ENCODE measurements at places on chromosomes 3 and 15.

GRCh38 chr3:72421126-72421525, 427.1 kb downstream of the SHQ1 start:
- DNase-seq = no peak

DNA sequence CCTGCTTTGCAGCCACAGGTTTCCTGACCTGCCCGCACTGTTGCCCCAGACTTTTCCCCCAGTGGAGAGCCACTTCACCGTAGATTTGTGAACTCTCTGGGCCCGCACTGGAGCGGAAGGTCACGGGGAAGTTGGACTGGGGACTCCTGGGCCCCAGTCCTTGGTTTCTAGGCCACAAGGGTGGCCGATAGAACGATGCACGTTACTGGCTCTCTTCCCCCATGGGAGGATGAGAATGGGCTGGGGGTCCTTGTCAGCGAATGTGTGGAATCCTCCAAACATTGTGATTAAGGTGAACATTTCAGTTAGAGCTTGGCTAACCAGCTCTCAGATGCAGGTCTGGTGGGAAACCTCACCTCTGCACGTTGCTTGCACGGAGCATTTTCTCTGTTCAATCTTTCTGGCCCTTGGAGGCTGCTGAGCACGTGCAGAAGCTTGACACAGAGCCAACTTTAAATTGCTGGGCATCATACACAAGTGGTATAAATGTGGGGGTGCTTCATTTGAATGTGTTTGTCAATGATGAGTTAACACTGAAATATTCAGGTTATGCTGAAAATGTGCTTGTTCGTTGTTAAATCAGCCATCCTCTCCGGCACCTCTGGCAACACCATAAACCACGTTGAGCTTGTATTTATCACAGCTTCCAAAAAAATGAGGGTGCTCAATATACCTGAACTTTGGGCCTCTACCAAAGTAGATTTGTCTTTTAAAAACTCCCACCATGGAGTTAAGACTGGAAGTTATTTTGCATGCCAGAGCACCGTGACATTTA, 976 bp downstream of the DIS3L start:
- no peak for DNase-seq

DNA sequence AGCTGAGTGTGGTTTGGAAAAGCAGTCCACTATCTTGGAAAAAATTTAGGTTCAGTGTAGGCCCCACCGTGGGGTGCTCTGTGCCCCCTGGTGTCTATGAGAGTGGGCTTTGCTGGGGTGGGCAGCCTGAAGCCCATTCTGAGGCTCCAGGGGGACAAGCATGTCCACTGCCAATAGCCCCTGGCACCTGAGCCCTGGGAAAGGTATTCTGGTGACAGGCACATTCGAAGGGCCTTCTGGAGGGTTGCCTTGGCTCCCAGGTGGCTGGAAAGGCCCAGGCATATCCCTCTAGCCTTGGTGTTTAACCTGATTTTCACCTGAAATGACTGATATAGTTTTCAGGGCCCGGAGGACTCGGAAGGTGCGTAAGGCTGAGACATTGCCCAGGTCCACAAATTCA, 36.1 kb downstream of the SCN5A start:
- no peak for DNase-seq

DNA sequence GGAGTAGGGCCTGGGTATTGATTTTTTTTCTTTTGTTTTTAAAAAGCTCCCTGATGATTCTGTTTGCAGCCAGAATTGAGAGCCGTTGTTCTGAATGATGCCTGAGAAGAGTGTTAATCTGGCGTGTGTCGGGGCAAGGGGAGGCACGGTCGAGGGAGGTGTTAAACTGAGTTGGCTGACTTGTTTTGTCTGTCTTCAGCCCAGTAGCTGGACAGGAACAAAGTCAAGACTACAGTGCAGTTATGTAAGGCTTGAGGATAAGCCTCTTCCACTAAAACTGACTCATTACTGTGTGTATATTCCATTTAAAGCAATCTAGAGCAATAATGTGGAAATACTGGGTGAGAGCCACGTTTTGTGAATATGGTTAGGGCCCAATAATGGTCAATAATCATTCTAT, 119.0 kb upstream of the DLG1 start:
- no peak for DNase-seq

DNA sequence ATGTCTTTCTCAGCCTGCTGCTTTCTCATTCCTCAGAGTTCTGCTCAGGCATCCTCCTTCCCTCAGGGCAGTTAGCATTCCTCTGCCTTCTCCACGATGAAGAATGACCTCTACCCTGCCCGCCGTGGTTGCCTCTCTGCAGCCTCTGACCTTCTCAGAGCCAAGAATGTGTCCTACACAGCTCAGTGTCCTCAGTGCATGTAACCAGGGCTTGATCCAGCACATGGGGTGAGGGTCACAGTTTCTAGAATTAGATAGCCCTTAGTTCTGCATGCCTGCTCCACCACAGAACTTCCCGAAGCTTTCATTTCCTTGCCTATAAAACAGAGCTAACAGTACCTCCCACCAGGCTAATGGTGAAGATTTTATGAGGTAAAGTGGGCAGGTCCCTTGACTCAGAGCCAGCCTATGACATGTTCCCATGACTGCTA, 182.1 kb downstream of the CLSTN2 start:
- no peak for DNase-seq

GRCh38 chr3:51715977-51716294, 9.1 kb downstream of the GRM2 start:
- no peak for DNase-seq

DNA sequence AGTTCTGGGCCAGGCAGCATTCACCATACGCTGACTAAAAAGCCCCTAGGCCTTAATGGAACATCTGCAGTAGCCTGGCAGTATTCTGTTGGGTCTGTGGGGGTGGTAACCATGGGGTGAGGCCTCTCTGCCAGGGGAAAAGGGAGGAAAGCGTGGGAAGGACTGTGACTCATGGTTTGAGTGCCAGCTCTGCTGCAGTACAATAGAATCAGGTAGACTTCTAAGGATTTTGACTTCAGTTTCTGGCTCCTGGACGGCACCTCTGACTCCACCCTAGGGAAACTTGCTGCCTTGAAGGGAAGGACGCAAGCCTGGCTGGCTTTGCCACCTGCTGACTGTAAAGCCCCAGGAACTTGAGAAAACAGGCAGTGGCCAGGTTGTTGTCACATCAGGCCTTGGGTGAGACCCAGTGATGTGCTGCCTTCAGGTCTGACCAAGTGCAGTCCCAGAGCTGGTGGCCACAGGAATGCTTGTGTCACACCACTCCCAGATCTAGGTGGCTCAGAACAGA, 148.6 kb downstream of the SUCNR1 start:
- DNase-seq = no peak

DNA sequence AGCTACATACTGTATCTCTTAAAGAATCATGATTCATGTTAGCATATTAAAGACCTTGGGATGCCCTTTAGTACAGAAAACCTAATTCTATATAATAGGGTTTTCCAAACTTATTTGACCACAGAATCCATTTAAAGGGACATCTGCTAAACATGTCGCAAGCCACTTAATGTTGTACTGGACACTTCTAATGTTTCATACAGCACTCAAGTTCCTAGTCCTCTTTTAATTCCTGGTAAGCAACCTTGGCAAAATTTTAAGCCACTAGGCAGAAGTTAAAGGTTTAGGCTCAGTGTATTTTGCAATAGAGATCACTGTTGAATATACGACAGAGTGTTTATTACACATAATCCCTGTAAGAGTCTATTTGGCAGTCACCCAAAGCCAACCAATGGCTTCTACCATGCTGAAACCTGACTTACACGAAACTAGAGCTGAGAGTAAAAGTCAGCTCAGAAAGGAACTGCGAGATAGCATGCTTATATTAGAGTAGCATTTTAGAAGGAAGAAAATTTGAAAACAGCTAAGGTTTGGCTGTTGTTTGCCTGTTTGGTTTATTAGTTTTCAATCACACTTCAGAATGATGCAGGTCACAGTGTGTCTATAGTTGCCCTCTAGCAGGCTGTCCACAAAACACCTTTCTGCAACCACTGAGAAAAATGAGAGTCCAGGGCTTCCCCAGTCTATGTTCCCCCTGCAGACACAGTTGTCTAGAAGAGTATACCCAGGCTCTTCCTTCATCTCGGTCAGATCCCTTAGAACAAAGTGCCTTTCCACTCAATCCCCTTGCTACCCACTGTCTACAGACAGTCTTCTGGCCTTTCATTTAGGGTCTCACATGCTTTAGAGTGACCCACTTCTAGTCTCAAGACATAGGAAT, 104.4 kb downstream of the FMN1 start:
- peak; percentile 1 for DNase-seq

GRCh38 chr3:13564751-13565560, 16.0 kb downstream of the FBLN2 start:
- no peak for DNase-seq

GRCh38 chr15:98954411-98954810, 53.2 kb downstream of the PGPEP1L start:
- DNase-seq = no peak

GRCh38 chr15:25406846-25407245, 32.0 kb downstream of the UBE3A start:
- no peak for DNase-seq

DNA sequence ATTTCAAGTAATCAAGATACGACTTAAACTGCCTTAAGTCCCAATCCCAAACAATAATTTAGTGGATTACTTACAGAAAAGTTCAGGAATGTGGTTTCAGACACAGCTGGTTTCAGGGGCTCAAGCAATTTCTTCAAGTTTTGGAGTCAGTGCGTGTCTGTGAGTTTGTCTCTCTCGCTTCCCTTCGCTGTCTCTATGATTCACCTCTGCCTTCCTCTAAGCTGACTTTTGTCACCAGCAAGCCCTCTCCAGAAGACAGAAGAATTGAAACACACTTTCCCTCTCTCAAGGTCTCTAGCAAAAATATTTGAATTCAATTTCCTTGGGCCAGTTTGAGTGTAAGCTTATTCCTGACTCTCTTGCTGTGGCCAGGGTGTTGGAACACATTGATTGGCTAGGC, 392.4 kb downstream of the EDEM1 start:
- no peak for DNase-seq

GRCh38 chr3:143856252-143856970, 8.1 kb upstream of the SLC9A9 start:
- no peak for DNase-seq

DNA sequence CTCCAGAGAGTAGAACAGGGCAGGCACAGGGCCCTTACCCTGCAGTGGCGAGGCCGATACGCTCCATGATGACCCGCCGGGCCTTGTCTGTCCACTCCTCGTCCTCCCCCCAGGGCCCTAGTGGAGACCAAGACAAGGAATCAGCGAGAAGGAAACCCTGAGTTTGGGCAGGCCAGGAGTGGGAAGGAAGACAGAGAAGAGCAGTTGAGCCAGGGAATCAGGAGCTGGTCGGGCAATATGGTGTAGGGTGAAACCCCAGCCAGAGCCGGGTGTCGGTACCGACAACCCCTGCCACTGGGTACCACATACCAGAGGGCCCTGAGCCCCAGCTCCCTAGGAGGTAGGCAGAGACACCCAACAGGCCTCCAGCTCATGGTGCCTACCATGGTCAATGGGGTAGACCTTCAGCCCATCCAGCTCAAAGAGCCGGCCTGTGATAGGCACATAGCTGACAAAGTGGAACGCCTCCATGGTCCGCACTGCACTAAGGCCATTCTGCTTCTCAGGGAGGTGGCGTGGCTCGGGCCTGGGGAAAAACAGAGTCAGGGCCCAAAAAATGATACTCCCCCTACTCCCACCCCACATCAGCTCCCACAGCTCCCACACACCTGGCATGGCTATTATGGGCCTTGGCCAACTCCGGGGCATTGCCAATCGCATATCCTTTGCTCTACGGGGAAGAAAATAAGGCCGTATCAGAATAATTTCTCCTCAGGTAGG, 38.0 kb downstream of the SEMA3G start:
- DNase-seq = no peak

- no peak for DNase-seq
These were observed 1.4 kb upstream of the PDHB start for GRCh38 chr3:58434990-58435389.

- DNase-seq = no peak
These were observed 346.2 kb upstream of the CBLB start for GRCh38 chr3:106215047-106215446.

- no peak for DNase-seq
These were observed at the start of gene GRM2 for GRCh38 chr3:51706788-51707731. GRM2 (plus strand) TSS chr3:51707068; CDS start chr3:51708984, 1,916 bp downstream.

DNA sequence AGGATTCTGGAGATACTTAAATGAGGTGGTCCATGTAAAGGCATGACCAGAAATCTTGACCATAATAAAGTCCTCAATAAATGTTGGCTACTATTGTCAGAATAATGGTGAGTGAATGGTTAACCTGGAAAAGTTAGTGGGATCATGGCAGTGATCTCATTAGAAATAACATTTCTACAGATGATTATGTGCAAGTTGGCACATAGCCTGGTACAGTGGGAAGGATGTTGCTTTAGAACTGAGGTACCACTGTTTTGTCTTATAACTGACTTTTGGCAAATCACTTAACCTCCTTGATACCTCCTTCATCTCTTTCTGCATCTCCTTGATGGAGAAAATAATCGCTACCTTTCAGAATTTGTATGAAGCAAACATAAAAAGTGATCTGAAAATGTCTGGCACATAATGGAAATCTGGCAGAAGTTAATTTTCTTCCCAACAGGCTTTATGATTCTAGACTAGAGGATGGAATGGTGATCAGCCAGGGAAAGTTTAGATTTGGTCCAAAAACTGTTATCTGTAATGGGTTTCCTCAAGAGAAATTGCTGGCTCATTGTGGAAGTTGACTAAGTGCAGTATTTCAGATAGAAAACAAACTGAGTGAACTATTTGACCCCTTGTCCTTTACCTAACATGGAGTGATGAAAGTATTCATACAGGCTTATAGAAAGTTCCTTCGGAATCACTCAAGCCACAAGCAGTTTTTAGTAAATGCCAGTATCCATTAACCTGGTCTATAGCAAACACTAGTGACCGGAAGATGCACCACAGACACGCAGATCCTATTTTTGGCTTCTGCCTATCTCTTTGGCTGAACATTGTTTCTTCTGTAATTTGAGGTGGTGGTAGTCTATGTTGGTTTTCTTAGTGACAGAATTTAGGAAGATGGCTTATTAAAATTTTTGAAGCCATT, 449.6 kb upstream of the TGFBR2 start:
- no peak for DNase-seq

DNA sequence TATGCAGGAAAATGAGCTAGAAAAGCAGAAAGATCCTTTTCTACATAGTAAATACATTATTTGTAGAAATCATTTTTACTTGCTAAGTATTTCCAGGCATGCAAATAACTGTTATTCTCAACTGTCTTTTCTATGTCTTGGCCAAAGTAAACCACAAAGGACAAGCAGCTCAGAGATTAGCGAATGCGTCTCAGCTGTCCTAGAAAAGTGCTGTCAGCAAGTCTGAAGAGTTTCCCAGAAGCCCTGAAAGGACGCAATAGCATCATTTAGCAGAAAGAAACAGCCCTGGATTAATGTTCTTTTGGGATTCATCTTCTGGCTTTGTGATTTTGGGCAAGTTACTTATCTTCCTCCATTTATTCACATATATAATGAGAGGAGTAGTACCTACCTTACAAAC, 100.3 kb downstream of the ZIC1 start:
- DNase-seq = no peak

- no peak for DNase-seq
These were observed 39.5 kb upstream of the CHRNB4 start for GRCh38 chr15:78680431-78681075.

- no peak for DNase-seq
These were observed 69.8 kb upstream of the EOMES start for GRCh38 chr3:27791956-27792355.

GRCh38 chr3:53051929-53052328, 6.1 kb upstream of the SFMBT1 start:
- no peak for DNase-seq

Measured in stimulated activated naive CD4-positive, alpha-beta T cell (primary cell).